ENCODE measurements at places on chromosomes 4 and X.

GRCh38 chr4:139555705-139556070 lies 331 bp downstream of the SETD7 start:
- DNase-seq = no peak

GRCh38 chr4:129905256-129905655 lies 809.3 kb downstream of the C4orf33 start:
- DNase-seq = no peak

DNA sequence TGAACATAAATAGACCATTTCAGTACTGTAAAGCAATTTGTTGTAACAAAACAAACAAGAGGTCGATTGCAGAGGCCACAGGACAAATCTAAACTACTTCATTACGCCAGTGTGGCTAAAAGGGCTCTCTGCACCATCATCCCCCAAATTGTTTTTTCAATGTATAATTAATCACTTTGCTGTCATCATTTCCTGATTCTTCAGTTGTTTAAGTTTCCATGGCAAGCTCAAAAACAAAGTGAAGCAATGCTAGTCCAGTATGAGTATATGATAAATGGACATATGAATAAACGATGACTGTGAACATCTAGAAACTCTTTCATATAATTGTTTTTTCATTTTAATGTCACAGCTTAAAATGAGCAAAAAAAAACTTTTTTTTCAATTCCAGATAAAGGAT lies 235.4 kb upstream of the FGF13 start:
- DNase-seq = no peak

DNA sequence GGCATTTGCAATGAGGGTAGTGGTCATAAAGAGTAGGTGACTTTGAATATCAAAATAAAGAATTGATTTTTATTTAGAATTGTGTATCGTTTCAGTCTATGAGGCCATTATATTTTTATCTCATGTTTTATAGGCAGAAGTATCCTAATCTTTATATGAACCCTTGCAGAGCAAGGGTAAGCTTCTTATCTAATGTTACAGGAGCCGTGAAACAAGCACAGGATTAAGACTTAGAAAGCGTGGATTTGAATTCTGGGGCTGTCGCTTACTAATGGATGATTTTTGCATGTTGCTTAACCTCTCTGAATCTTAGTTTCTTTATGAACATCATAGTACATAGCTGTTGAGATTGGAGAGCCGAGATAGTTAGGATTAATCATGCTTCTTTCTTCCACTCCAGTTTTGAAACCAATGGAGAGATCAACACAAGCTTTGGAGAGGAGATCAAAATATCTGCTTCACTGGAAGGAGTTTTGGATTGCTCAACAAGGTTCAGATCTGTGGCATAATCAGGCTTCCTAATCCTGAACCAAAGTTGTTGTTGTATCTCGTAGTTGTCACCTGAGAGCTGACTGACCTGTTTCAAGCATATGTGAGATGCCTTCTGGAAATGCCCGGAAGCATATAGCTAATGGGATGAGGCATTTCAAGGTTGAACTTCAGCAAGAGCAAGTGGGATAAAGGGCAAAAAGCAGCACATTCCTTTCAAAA lies 166.9 kb upstream of the GK2 start:
- DNase-seq = no peak

- DNase-seq = no peak
These were observed 99.5 kb downstream of the SORBS2 start for GRCh38 chr4:185712350-185713024.

DNA sequence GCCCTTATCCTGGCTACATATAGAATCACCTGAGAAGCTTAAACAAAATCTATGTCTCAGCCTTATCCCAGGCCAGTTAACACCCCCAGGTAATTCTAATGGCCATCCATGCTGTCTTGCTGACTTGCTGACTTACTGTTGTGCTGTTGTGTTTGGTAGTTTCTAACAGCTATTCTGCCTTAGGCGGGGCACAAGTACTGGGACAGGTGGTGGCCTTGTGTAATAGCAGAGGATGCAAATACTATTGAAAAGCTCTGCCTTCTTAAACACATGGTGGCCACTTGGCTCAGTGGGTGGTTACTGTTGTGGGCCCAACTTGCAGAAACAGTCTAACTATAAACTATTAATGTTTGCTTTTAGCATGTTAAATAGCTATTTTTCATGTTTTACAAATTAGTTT lies 56.2 kb downstream of the CDS1 start:
- DNase-seq = no peak

DNA sequence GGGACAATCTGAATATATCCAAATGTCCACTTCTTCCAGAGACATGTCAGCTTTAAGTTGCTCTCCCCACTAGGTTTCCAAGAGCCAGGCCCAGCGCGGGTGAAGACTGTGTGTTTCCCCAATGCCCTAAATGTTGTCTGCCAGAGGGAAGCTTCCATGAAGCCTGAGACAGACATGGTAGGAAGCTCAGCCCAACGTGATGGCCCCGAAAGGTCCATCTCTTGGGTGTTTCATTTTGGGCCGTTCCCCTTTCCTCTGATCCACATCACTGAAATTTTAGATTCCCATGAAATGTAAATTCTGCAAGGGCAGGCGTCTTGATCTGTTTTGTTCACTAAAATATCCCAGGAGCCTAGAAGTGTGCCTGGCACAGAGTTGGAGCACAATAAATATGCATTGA lies 25.4 kb upstream of the PROM1 start:
- no peak for DNase-seq

GRCh38 chr4:61770456-61770855 lies 570.3 kb downstream of the ADGRL3 start:
- no peak for DNase-seq

- no peak for DNase-seq
These were observed 25.6 kb upstream of the SMIM10L2A start for GRCh38 chrX:135396109-135396508.

DNA sequence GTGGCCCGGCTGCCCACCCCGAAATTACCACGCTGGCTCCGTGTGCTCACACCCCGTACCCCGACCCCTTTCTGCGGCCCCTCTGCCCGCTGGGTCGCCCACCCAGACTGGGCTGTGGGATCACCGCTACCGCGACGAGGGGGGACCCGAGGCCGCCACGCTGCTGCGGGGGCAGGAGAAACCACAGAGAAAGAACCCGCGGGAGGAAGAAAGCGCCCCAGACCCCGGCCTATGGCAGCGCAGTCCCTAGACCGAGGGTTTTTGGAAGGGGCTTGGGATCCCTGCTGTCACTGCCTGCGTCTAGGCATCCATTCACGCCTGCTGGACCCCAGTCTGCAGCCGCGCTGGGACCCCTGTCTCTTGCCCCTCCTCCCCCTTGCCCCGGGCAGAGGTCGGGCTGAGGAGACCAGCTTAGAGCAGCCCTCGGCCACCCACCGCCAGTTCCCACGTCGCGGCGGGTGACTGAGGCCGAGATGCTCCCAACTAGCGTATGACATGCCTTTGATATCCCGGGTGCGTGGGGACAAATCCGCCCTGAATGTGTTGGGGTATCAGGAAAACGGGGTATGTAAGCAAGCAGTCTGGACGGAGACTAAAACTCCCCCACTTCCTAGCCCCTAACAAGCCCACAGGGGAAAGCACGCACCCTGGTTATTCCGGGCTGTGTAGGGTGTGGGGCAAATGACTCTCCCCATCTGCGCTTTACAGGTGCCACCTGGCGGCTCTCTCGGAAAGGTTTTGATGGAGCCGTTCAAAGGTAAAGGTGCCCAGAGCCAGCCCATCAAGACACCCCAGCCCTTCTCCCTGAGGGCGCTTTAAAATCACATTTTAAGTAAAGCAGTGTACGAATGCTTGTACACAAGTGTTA lies 862 bp upstream of the INPP4B start:
- DNase-seq = peak; percentile 90

DNA sequence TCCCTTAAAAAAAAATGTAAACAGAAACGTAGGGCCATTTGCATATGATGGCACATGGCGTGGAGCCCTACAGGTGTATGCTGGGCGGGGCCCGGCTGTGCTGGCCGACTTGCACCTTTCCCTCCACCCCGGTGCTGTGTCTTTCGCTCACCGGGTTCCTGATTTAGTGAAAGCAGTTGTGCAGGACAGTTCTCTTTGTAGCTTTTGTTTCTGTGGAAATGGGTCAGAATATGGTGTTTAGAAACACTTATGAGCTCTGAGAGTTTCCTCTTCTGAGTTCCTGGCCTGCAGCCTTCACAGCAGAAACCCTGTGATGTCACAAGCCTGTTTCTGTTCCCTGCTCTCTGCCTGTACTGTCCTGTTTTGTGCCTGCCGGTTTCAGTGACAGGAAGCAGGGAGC lies 22.5 kb upstream of the MSANTD1 start:
- DNase-seq = no peak

DNA sequence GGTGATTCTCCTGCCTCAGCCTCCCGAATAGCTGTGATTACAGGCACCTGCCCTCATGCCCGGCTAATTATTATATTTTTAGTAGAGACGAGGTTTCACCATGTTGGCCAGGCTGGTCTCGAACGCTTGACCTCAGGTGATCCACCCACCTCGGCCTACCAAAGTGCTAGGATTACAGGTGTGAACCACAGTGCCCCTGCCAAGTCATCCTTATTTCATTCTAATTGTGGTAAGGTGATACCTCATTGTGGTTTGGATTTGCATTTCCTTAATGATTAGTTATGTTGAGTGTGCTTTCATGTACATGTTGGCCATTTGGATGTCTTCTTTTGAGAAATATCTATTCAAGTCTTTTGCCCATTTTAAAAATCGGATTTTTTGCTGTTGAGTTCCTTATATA lies 93.0 kb downstream of the USP9X start:
- no peak for DNase-seq

GRCh38 chrX:154030266-154030665 lies 10.6 kb upstream of the IRAK1 start:
- no peak for DNase-seq

- DNase-seq = no peak
These were observed 48.3 kb downstream of the HMGB3 start for GRCh38 chrX:151031391-151031975.

- DNase-seq = no peak
These were observed 899 bp upstream of the TMPRSS11D start for GRCh38 chr4:67884701-67885100.

GRCh38 chrX:106898462-106898861 lies 4.7 kb downstream of the RIPPLY1 start:
- no peak for DNase-seq

GRCh38 chrX:151902813-151903591 lies 9.7 kb upstream of the MAGEA4 start:
- no peak for DNase-seq

- no peak for DNase-seq
These were observed 287.0 kb downstream of the ARHGAP24 start for GRCh38 chr4:85761803-85762528.

Measured in activated effector memory CD4-positive, alpha-beta T cell treated with anti-CD3 and anti-CD28 coated beads, Interleukin-2, amount 50 U/mL, for 16 hours (primary cell).